NCI-H2029 (cell line): ENCODE measurements at places on chromosomes 6 and 20.

GRCh38 chr6:142827369-142827768, 117.6 kb downstream of the HIVEP2 start:
- no peak for DNase-seq

DNA sequence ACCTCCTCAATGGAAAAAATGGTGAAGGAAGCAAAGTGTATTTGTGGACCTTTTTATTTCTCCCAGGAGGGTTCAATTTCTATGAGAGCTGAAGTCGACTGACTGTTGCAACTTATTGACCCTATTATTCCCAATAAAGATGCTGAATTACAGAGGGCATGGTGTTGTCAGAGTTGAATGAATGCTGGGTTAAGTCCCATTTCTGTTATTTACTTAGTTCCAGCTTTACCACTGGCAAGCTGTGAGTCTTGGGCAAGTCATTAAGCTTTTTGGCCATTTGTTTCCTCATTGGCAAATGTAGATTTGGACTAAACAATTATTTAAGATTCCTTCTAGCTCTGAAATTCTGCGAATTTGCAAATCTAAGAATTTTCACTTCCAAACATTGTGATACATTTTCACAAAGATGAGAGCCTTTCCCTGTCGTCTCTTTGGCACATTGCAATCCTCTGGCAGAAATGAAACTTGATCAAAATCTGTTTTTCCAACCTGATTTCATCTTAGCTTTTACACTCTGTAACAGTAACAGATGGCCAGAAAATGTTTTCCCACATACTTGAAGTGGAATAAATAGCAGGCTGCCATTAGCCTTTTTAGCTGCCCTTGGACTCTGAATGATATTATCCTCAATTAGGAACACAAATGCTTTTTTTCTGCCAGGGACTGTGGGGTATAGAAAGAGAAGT, 21.3 kb downstream of the BLTP3A start:
- DNase-seq: no peak

- DNase-seq: no peak
Measured at GRCh38 chr6:116922853-116923548, 46.0 kb downstream of the RFX6 start.

DNA sequence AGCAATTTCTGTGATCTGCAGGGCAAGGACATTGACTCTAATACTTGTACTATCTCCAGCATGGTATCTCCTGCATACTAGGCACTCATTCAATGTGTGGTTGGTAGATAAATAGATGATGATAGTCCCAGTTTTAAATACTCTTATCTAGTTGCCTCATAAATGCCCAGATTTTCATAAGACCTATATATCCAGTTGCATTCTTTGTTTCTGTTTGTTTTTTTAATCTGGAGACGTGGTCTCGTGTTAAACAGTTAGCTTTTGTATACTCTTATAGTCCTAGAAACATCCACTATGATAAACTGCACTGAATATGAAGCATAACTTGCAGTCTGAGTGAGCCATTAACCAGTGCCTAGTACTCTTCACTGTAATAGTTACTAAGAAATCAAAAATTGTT, 35.5 kb upstream of the SUMO4 start:
- DNase-seq: no peak

- no peak for DNase-seq
Measured at GRCh38 chr20:58677808-58678207, 14.8 kb upstream of the NPEPL1 start.

DNA sequence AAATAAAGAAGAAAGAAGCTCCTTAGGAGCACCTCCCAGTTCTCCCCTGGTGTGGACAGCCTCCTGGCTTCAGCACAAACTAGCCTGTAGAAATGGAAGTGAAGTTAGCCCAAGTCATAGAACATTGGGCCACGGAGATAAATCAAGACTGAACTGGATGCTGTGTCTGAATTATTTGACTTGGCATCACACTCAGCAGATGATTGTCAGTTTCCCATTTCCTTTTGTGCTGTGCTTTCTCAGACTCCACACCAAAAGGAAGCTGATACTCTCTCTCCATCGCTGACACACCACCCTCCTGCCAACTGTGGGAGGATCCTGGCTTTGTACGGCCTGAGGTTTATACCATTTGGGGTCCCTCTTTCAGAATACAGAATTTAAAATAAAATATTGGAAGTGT, 209.8 kb downstream of the TFAP2A start:
- DNase-seq: peak; percentile 24

DNA sequence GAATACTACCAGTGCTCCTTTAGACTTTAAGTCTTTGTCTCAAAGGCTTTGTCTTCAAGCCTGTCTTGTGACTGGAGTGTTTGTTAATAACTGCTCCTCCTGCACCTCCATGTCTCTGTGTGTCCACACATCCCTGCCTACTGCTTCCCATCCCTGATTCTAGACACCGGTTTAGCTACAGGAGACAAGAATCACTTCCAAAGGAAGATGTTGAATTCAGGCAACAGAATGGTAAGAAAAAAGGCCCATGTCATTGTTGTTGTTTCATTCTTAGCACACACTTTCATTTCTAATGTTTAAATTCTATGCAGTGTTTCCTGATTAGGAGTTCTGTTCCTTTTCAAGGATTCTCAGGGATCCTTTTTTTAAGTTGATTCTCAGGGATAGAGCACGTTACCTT, 293.6 kb upstream of the STXBP5 start:
- DNase-seq: no peak

- DNase-seq: no peak
Measured at GRCh38 chr6:77626426-77626825, 26.4 kb upstream of the MEI4 start.

- peak; percentile 8 for DNase-seq
Measured at GRCh38 chr6:14804785-14805210, 441.1 kb upstream of the JARID2 start.

DNA sequence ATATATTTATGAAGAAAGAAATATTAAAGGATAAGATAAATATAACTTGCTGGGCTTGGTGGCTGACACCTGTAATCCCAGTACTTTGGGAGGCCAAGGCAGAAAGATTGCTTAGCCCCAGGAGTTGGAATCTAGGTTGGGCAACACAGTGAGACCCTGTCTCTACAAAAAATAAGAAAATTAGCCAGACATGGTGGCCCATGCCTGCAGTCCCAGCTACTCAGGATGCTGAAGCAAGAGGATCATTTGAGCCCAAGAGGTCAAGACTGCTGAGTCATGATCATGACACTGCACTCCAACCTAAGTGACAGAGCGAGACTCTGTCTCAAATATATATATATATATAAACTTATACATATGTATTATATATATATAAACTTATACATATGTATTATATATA, 164.0 kb downstream of the MRPL14 start:
- no peak for DNase-seq

- no peak for DNase-seq
Measured at GRCh38 chr6:25713824-25714223, 40.7 kb upstream of the SLC17A4 start.
